ENCODE measurements at places on chromosomes 12 and 14.

GRCh38 chr12:62265511-62265910 is 5.3 kb downstream of the USP15 start:
- DNase-seq: no peak

GRCh38 chr14:71022939-71023338 is 115.7 kb downstream of the PCNX1 start:
- no peak for DNase-seq

GRCh38 chr14:75418850-75419768 is 8.7 kb upstream of the JDP2 start:
- DNase-seq: peak; percentile 20

- DNase-seq: no peak
Observed at GRCh38 chr14:20194101-20194500, 3.4 kb downstream of the OR11G2 start.

GRCh38 chr12:88471331-88472045 is 108.8 kb downstream of the KITLG start:
- no peak for DNase-seq

- DNase-seq: no peak
Observed at GRCh38 chr14:70893858-70894291, 13.4 kb upstream of the PCNX1 start.

DNA sequence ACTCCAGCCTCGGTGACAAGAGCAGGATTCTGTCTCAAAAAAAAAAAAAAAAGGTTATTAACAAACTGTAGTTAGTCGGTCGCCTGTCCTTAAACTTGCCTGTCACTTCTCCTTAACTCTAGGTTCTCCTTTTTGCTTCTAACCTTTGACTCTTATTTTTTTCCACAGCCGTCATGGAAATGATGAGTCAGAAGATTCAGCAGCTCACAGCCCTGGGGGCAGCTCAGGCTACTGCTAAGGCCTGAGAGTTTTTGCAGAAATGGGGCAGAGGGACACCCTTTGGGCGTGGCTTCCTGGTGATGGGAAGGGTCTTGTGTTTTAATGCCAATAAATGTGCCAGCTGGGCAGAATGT is 418 bp upstream of the MYG1 start:
- DNase-seq: peak; percentile 18

DNA sequence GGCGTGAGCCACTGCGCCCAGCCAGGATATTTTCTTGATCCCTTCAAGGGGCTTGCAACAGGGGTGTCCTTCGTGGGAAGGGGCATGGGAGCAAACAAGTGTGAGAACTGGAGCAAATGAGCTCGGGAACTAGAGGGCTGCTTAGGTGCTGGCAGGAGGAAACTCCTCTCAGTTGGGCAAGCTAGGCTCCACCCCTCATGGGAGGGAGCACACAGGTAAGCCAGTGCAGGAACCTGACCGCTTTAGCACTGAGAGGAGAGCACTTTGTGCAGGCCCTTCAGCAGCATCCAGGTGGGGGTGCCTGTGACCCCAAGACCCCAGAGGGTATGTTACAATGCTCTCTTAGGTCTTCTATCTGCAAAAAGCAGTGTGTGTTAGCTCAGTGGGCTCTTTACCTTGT is 755.4 kb upstream of the MDGA2 start:
- no peak for DNase-seq
